ENCODE measurements at places on chromosomes 7 and 10.

DNA sequence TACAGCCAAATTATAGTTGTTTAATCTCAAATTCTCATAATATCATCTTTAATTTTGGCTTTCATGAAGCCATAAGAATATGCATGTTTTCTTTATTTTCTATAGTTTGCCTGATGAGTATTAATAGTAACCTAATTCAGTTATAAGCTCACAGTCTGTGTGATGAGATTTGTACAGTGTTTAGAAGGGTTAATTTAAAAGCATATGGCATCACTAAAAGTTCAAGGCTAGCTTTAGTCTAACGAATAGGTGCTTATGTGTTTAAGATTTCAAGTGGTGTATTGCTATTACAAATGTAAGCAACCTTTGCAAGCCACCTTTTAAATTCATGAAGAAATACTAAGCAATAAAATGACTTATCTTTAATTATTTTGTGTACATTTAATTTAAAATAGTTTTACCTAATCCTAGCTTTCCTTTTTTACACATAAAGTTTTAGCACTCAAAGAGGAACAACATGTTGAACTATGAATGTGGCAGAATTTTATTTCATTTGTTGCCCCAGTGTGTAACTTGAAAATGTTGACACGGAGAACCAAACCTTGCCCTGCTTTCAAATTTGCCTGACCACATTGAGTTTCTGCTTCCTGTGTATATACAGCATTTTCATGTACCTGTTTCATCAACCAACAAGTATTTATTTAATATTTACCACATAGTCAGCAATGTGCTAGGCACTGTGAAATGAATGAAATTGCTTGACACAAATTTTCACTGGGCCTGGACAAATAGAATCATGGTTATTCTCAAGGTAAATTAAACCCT is 41.5 kb downstream of the TET1 start:
- DNase-seq, result no peak

DNA sequence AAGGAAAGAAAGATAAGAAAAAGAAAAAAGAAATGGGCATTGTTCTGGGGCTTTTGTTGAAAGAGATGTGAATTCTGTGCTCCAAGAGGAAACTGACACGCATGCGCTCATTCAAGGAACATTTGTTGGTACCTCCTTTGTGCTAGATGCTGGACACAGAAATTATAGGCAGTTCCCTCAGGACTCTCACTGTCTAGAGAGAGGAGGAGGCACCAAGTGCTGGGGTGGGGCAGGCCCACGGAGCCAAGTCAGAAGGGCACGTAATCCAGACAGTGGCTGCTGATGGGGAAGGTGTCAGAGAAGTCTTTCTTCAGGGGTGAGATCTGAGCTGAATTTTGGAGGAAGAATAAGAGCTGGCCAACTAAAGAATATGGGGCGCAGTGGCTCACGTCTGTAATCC is 2.9 kb upstream of the ZFYVE27 start:
- DNase-seq, result no peak

DNA sequence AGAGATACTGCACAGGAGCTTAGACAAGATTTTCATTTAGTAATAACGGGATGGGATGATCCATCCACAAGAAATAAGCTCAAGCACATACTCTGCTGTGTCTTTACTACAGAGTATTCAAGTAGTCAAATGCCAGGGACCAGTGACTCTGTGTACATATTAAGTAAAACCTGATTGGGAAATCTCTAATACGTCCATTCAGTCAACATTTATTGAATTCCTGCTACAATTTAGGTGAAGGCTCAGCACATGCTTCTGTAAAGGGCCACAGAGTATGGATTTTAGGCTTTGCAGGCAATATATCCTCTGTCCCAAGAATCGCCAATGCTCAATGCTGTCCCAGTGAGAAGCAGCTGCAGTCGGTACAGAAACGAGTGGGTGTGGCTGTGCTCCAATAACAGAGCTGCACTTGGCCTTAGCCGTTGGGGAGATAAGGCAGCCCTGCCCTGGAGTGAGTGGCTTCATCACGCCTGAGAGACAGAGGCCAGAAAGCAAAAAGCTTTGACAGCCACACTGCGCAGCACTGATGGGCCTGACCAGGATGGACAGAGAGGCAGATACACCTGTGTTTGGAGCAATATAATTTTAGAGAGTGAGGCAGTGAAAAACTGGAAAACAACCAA is 186.8 kb downstream of the PARD3 start:
- no peak for DNase-seq

GRCh38 chr7:24786941-24787340 is 29.7 kb upstream of the GSDME start:
- peak; percentile 10 for DNase-seq

- no peak for DNase-seq
Measured at GRCh38 chr10:121791761-121792160, 136.1 kb downstream of the ATE1 start.

- no peak for DNase-seq
Measured at GRCh38 chr7:135411098-135411497, 98.8 kb downstream of the CNOT4 start.

DNA sequence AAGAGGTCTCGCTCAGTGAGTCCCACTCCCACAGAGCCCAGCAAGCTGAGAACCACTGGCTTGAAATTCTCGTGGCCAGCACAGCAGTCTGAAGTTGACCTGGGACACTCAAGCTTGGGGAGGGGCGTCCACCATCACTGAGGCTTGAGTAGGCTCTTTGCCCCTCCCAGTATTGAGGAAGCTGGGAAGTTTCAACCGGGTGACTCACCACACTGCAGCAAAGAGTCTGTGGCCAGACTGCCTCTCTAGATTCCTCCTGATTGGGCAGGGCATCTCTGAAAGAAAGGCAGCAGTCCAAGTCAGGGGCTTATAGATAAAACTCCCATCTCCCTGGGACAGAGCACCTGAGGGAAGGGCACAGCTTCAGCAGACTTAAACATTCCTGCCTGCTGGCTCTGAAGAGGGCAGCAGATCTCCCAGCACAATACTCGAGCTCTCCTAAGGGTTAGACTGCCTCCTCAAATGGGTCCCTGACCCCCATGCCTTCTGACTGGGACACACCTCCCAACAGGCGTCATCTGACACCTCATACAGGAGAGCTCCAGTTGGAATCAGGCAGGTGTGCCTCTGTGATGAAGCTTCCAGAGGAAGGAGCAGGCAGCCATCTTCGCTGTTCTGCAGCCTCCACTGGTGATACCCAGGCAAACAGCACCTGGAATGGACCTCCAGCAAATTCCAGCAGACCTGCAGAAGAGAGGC is 970.9 kb upstream of the LRRN3 start:
- DNase-seq, result no peak

DNA sequence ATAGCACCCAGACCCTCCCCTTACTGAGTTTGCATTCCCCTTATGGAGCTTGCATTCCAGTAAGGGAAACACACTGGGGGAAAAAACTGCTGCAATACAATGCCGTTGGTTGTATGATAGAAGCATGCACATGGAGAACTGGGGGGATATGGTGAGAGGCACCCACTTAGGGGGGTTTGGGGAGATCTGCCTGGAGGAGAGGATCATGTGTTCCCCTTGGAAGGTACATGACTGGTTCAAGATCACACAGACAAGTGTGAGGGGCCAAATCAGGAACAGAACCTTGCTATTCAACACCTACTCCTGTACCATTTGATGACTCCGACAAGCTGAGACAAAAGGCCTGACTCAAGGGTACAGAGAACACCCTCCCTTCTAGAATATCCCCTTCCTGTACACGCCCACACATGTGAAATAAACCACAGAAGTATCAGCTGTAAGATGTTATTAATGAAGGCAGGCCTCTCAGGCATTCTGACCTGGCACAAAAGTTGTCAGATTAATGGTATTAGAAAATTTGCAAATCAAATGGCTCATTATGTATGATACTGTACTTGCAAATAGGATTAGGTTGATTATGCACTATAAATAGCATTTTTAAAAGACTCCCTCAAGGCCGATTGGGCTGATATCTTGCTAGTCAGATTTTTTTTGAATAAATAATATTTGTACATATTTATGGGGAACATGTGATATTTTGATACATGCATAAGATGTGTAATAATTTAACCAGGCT is 122.2 kb downstream of the NPY start:
- DNase-seq, result no peak

Data from activated CD4-positive, alpha-beta T cell treated with anti-CD3 and anti-CD28 coated beads, Interleukin-2, amount 50 U/mL, for 48 hours (primary cell).